Glomerular endothelial cell (primary cell): ENCODE measurements at places on chromosomes 1 and 21.

DNA sequence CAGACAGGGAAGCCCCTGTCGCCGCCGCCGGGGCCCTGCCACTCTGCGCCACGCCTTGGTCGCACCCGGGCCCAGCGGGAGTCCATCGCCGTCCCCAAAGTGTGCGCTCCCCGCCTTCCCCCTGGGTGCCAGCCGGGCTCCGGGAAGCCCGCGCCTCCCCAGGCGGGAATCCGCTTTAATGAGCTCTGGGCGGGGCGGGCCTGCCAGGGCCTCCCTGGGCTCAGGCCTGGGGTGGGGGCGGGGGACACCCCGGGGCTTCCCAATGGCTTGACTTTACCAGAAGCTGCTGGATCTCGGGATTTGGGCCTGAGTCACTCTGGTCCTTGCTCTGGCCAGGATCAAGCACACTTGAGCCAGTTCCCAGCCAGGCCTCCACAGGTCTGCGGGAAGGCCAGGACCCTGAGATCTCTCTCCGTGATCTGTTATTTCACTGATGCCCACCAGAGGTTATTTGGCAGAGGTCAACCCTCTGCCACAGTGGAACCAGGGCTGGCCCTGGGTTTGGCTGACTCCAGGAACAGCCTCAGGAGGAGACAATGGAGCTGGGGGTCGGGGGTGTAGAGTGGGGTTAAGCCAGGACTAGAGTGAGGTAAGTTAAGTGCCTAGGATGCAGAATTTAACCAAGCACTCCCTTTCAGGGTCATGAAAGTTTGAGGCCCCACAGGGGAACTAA, 178.4 kb upstream of the EDN2 start:
- no peak for DNase-seq

- no peak for DNase-seq
These were observed 16.7 kb downstream of the ALX3 start for GRCh38 chr1:110053552-110054428.

- DNase-seq, result no peak
These were observed 30.2 kb downstream of the AMY1C start for GRCh38 chr1:103779932-103780331.

DNA sequence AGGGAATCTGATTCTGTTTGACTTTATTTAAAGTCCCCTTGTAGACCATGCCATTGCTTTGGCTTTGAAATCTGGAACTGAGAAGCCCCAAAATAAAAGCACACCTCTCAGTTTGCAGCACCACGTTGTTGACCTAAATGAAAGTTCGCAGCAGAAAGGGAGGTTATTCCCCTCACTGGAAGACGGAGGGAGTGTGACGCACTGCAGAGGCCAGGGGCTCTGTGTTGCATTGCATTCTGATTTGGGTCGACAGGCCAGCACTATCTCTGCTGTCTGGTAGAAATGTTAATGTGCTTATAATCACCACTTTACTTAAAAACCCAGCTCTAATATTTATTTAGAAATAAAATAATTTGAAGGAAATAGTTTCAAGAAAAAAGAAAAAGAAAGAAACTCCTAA, 675.2 kb upstream of the NR5A2 start:
- DNase-seq, result no peak

DNA sequence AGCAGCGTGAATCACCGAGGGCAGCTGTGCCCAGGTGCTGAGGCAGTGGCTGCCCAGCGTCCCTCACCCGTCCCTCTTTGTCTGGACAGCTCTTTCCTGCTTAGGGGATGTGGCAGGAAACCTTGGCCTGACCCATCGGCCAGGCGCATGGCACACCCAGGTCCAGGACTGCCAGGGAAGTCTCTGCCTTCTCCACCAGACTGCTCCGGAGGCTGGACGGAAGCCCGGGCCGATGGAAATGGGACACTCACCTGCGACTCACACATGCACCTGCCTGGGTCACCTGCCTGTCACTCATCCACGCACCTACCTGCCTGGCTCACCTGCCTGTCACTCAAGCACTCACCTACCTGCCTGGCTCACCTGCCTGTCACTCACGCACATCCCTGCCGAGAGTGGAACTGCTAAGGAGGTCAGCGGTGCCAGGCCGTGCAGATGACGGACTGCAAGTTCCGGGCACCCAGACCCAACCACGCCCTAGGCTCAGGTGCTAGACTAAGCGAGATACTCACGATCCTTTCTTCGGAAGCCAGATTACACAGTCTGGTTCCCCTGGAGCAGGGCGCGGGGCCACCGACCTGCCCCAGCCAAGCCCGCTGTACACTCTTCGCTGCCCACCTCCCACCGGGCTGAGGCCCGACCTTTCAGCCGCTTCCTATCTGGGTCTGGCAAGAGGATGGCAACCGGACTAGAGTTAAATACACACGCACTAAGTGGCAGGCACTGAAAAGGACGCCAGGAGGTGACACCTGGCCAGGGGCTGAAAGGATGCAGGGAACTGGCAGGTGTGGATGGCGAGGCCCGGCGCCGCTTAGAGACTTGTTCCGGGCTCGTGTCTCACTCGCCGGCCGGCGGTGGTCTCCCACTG, 1.1 kb downstream of the UBE2J2 start:
- no peak for DNase-seq

GRCh38 chr21:37060296-37060695, 12.6 kb downstream of the PIGP start:
- DNase-seq, result peak; percentile 41

GRCh38 chr1:8455700-8456307, 137.9 kb downstream of the SLC45A1 start:
- DNase-seq, result no peak

GRCh38 chr1:50702395-50702794, 257.7 kb downstream of the FAF1 start:
- no peak for DNase-seq
